Small intestine (tissue), 16 donors: ENCODE measurements at places on chromosomes 1 and 21.
A peak's percentile ranks its signal among the peaks of the same experiment; 100 is the strongest.

DNA sequence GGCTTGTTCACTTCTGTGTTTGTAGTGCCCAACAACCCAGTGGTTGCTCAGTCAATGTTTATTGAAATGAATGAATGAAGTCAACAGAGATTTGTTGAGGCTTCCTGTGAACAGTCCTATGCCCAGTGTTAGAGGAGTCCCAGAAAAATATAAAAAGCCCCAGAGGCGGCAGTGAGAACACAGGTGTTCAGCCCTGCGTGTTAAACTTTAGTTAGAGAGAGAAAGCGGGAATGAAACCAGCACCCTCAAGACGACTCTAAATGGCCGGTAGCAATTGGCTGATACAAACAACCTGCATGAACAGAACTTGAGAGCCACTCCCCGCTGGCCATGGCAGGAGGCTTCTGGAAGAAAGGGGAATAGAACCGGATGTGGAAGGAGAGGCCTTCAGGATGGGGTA lies 22.6 kb downstream of the TMEM51 start:
- H3K36me3 ChIP-seq: peaks cover 30% of the 10 kb centered on the region
- no peak overlapping the region for H3K27ac ChIP-seq
- no peaks in the 10 kb centered on the region for H3K27me3 ChIP-seq
- H3K4me1 ChIP-seq: peaks cover 23% of the 10 kb centered on the region
- DNase-seq: no peak

- no peaks in the 10 kb centered on the region for H3K27me3 ChIP-seq
- H3K27ac ChIP-seq: no peak overlapping the region
- H3K4me1 ChIP-seq: no peaks in the 10 kb centered on the region
These were observed 151.4 kb downstream of the TGFB2 start for GRCh38 chr1:218496561-218496960.

DNA sequence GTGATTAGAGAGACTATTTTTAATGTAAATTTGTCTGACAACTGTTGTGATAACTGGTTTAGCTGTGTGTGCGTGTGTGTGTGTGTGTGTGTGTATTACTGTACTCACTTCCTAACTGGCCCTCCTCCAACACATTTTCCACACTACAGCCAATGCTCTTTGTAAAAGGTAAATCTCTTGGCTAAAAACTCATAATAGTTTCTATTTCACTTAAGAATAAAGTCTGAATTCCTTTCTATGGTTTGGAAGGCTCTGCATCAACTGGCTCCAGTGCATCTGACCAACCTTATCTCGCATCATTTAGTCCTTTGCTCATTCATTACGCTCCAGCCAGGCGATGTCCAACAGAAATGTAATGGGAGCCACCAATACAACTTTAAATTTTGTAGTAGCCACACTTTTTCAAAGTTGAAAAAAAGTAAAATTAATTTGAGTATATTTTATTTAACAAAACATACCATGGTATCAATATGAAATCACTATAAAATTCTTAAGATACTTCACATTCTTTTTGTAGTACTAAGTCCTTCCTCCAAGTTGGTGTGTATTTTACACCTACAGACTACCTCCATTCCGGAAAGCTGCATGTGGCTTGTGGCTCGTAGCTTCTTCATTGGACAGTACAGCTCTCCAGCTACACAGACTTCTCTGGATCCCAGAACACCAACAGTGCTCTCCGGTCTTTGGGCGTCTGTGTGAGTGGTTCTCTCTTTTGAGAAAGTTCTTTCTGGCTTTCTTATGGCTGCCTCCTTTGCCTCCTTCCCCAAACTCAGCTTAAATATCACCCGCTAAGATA lies 68.9 kb downstream of the NRIP1 start:
- DNase-seq: no peak
- H3K27ac ChIP-seq: no peak overlapping the region
- H3K4me1 ChIP-seq: peaks cover 8% of the 10 kb centered on the region
- no peaks in the 10 kb centered on the region for H3K27me3 ChIP-seq
- H3K36me3 ChIP-seq: peaks cover 2% of the 10 kb centered on the region

- H3K4me1 ChIP-seq: peaks cover 3% of the 10 kb centered on the region
- no peak overlapping the region for H3K27ac ChIP-seq
- H3K27me3 ChIP-seq: no peaks in the 10 kb centered on the region
- H3K4me3 ChIP-seq: no peak overlapping the region
These were observed 40.9 kb downstream of the STX6 start for GRCh38 chr1:180981596-180982387.

DNA sequence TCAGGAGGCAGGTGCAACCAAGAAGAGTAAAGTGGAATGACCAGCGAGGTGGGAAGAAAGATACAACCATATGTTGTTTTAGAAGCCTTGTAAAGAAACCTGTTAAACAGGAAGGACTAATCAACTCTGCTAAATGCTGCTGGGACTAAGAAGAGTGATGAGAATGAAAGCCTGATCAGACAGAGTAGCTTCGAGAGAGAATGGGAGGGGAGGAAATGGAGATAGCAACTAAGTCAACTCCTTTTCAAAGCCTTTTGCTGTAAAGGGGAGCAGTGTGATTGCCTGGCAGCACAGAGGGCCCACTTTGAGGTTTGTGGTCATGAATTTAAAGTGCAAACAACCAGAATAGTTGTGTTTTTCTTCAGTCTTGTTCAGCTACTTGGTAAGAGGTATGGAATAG lies 31.4 kb downstream of the SLC30A7 start:
- DNase-seq: peak; percentile 30
- no peaks in the 10 kb centered on the region for H3K27me3 ChIP-seq
- no peaks in the 10 kb centered on the region for H3K36me3 ChIP-seq
- no peak overlapping the region for H3K27ac ChIP-seq

GRCh38 chr1:16420424-16421118 lies 16.7 kb downstream of the SPATA21 start:
- peaks cover 4% of the 10 kb centered on the region for H3K27me3 ChIP-seq
- H3K4me1 ChIP-seq: no peaks in the 10 kb centered on the region
- no peak overlapping the region for H3K27ac ChIP-seq
- no peak overlapping the region for H3K4me3 ChIP-seq
- no peaks in the 10 kb centered on the region for H3K36me3 ChIP-seq
- DNase-seq: no peak

GRCh38 chr1:7119156-7119555 lies 333.9 kb downstream of the CAMTA1 start:
- H3K4me1 ChIP-seq: no peaks in the 10 kb centered on the region
- no peak overlapping the region for H3K27ac ChIP-seq
- no peaks in the 10 kb centered on the region for H3K36me3 ChIP-seq
- H3K4me3 ChIP-seq: no peak overlapping the region

DNA sequence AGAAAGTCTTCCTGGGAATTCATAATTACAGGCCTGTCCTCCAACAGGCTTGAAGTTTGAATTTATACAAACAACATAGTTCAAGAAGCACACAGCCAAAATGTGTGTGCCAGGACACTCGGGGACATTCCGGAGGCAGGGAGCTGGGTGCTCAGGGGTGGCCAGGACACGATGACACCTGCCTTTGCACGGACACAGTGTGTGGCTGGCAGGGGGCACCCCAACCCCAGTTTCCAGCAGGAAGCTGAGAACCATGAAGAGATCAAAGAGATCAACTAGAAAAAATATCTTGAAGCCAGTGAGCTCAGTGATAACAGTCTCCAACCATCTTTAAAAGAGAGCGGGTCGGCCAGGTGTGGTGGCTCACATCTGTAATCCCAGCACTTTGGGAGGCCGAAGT lies 32.5 kb upstream of the TRAPPC10 start:
- H3K4me3 ChIP-seq: no peak overlapping the region
- H3K4me1 ChIP-seq: no peaks in the 10 kb centered on the region
- H3K27ac ChIP-seq: no peak overlapping the region
- no peaks in the 10 kb centered on the region for H3K27me3 ChIP-seq
- peaks cover 3% of the 10 kb centered on the region for H3K36me3 ChIP-seq
- DNase-seq: no peak

- H3K27me3 ChIP-seq: no peaks in the 10 kb centered on the region
- no peaks in the 10 kb centered on the region for H3K36me3 ChIP-seq
- peaks cover 8% of the 10 kb centered on the region for H3K4me1 ChIP-seq
- no peak overlapping the region for H3K27ac ChIP-seq
- H3K4me3 ChIP-seq: no peak overlapping the region
These were observed 103.3 kb upstream of the SLC45A1 start for GRCh38 chr1:8214501-8215173.

- DNase-seq: peak; percentile 4
- no peaks in the 10 kb centered on the region for H3K4me1 ChIP-seq
- no peaks in the 10 kb centered on the region for H3K27me3 ChIP-seq
- H3K4me3 ChIP-seq: no peak overlapping the region
These were observed 62.1 kb downstream of the DEGS1 start for GRCh38 chr1:224245188-224245587.

DNA sequence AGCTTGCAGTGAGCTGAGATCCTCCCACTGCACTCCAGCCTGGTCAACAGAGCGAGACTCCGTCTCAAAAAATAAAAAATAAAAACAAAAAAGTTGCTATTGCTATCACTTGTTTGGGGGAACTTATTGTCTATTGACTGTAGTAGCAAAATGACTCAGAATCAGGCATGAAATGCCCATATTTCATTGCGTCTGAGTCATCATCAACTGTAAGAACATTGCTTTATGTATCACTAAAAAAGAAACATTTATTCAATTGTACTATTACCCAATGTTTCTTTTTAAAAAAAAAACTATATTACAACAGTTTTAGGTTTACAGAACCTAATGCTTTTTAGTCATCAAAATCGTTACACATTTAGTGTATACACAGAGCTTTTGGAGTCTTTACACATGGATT lies 91.0 kb upstream of the FMN2 start:
- peaks cover 41% of the 10 kb centered on the region for H3K27me3 ChIP-seq
- no peak for DNase-seq
- H3K4me1 ChIP-seq: no peaks in the 10 kb centered on the region
- H3K36me3 ChIP-seq: no peaks in the 10 kb centered on the region
- H3K27ac ChIP-seq: no peak overlapping the region
- H3K4me3 ChIP-seq: no peak overlapping the region

GRCh38 chr1:8095584-8095983 lies 69.5 kb upstream of the ERRFI1 start:
- DNase-seq: no peak
- H3K4me3 ChIP-seq: no peak overlapping the region
- H3K27ac ChIP-seq: peak overlapping the region; percentile 86
- no peaks in the 10 kb centered on the region for H3K27me3 ChIP-seq

GRCh38 chr21:28550057-28550825 lies 442.4 kb downstream of the LTN1 start:
- H3K4me3 ChIP-seq: no peak overlapping the region
- H3K27ac ChIP-seq: no peak overlapping the region
- no peak for DNase-seq
- H3K4me1 ChIP-seq: no peaks in the 10 kb centered on the region
- H3K36me3 ChIP-seq: no peaks in the 10 kb centered on the region

DNA sequence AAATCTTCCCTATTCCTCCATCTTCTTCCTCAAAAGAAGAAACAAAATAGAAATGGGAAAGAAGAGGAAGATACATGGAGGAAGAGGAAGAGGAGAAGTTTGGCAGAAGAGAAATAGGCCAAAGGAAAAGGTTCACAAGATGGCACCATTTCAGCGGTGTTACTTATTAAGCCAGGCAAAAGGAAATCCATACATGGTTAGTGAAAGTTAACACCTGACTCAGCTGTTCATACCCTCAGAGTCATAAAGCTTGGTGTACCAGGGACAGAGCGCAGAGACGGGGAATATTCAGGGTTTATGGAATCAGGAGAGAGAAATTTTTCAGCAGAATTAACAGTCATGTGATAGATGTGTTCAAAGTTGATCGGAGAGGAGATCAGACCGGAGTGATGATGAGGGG lies 70.6 kb downstream of the COQ8A start:
- H3K4me3 ChIP-seq: no peak overlapping the region
- no peaks in the 10 kb centered on the region for H3K27me3 ChIP-seq

GRCh38 chr21:22421416-22422180 lies 1423.4 kb downstream of the NCAM2 start:
- DNase-seq: no peak
- H3K4me3 ChIP-seq: no peak overlapping the region
- no peaks in the 10 kb centered on the region for H3K27me3 ChIP-seq
- no peaks in the 10 kb centered on the region for H3K4me1 ChIP-seq

DNA sequence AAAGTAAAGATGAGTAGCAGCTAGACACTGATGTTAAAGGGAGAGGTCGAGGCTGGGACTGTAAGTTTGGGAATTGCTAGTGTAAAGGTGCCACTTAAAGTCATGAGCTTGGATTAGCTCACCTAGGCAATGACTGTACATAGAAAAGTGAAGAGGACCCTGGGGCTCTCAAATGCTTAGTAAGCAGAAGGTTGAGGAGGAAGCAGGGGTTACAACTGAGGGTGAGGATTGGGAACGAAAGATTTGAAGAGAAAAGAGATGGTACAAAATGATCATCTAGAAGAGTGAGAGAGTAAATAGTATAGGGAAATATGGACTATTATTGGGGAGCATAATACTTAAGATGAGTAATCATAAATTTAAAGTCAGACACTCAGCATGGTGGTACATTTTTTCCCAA lies 63.1 kb upstream of the TNFSF4 start:
- H3K36me3 ChIP-seq: no peaks in the 10 kb centered on the region
- no peak for DNase-seq
- H3K27ac ChIP-seq: no peak overlapping the region
